ENCODE measurements at places on chromosomes 1 and 21.

DNA sequence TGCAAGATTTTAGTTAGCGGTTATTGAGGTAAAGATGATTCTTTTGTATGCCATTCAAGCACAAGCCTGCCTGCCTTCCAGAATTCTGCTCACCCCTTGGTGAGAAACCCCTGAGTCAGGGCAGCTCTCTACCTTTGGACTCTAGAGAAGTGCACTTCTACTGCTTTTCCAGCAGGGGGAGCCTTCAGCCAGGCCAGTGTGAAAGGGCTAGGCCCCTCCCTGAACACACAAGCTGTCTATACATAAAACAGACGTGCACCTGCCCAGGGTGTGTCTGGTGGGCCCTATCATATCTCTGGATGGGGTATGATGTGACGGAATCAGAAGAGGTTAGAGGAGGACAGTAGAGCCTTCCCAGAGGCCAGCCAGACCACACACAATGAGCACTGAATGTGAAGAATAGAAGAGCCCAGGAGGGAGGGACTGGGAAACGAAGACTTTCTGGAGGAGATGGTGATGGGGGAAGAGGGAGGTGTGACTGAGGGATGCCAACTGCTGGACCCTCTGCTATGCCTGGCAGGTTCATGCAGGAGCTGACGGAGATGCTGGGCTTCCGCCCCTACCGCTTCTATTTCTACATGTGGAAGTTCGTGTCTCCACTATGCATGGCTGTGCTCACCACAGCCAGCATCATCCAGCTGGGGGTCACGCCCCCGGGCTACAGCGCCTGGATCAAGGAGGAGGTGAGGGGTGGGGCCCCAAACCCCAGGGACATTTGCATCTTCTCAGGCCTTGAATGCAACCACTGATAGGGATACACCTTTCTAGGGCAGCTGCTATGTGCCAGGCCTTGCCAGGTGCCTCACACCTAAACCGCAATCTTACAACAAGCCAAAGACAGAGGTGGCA, 13.0 kb upstream of the KCNC4 start:
- peak; percentile 41 for DNase-seq

GRCh38 chr1:28646040-28646439, 2.4 kb upstream of the RNU11 start:
- no peak for DNase-seq

- DNase-seq, result no peak
Measured at GRCh38 chr1:19337289-19337688, 25.2 kb downstream of the SLC66A1 start.

- DNase-seq, result no peak
Measured at GRCh38 chr1:92352856-92353255, 54.0 kb downstream of the RPAP2 start.

- DNase-seq, result no peak
Measured at GRCh38 chr1:201230676-201231075, 40.1 kb downstream of the IGFN1 start.

- DNase-seq, result no peak
Measured at GRCh38 chr1:75937034-75937433, 4.8 kb upstream of the ASB17 start.

- no peak for DNase-seq
Measured at GRCh38 chr1:67723620-67724019, 38.6 kb downstream of the GADD45A start.

DNA sequence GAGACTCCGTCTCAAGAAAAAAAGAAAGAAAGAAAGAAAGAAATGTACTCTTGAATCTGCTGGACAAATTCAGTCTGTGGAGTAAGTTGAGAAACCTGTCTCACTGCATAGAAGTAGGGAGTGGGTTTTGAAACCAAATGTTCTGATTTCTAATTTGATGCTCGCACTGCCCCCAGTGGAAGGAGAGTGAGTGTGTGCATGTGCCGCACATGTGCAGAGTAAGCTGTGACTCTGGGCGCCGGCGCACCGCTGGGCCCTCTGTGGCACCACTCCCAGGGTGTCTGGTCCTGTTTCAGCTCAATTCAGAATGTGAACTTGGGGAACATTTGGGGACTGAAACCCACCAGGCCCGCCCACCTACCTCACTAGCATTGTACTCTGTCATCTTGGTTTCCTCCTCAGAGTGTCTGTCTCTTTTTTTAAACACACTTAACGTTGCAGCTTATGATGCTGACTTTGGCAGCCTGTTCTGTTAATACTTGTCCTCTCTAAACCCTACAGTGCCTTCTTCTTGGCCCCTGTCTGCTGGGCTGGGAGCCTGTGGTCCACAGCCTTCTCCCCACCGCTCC, 104.6 kb downstream of the CACNA1E start:
- no peak for DNase-seq

- DNase-seq, result no peak
Measured at GRCh38 chr1:158285756-158286241, 3.9 kb upstream of the CD1C start.

GRCh38 chr1:26786437-26787380, 1.0 kb upstream of the PIGV start:
- no peak for DNase-seq

- DNase-seq, result no peak
Measured at GRCh38 chr1:152021569-152021968, 15.2 kb downstream of the S100A11 start.

DNA sequence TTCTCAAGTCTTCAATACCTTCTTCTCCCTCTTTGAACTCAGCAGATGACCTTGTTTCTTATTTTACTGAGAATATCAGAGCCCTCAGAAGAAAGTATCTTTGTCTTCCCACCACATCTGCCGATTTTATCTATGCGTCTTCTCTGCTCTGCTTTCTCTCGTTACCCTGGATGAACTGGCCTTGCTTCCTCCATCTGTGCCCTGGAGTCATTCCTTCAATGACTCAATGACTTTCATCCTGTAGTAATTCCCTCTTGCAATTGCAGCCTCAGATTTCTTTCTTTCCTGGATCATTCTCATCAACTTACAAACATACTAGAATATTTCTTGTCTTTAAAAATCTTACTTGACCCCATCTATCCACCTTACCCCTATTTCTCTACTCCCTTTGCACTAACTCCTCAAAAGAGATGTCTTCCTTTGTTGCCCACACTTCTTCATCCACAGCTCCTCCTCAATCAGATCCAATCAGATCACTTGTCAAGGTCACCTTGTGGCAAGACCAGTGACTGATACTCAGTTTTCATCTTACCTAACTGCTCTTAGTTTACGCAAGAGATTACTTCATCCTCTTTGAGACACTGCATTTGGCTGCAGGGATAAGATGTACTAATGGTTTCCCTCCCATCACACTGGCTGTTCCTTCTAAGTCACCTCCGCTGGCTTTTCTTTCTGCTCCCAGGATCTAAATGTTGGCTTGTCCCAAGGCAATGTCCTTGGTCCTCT, 8.2 kb upstream of the TGFBR3 start:
- DNase-seq, result no peak

GRCh38 chr1:17539118-17539476, 401 bp upstream of the ARHGEF10L start:
- no peak for DNase-seq

GRCh38 chr1:212975111-212975918, 25.0 kb downstream of the VASH2 start:
- DNase-seq, result no peak

DNA sequence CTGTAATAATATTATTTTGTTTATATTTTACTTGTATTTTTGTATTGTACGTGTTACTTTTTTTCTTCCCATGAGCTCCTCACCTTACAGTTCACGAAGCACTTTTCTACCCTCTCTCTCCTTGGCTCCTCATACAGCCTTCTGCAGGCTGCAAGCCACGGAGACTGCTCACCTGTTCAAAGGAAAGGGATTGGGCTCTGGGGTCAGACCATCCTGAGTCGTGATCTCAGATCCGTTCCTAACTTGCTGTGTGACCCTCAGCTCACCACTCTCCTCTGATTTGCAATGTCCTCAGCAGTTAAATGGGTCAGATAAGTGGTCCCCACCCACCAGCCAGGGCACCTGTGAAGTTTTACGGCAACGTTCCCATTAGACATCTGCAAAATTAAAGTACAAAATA, 54.1 kb downstream of the VWA5B1 start:
- no peak for DNase-seq

DNA sequence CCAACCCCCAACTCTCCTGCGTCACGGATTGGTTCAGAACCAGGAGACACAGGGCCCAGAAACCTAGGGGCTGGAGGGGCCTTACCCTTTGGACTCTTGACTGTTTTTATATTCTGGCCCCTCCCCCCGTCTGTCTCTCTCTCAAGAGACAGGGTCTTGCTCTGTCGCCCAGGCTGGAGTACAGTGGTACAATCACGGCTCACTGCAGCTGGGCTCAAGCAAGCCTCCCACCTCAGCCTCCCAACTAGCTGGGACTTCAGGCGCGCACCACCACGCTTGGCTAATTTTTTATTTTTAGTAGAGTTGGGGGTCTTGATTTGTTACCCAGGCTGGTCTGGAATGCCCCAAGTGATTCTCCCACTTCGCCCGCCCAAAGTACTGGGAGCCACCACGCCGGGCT, 52.5 kb downstream of the PRKCZ start:
- DNase-seq, result no peak

GRCh38 chr1:231800108-231800507, 173.5 kb downstream of the DISC1 start:
- no peak for DNase-seq

DNA sequence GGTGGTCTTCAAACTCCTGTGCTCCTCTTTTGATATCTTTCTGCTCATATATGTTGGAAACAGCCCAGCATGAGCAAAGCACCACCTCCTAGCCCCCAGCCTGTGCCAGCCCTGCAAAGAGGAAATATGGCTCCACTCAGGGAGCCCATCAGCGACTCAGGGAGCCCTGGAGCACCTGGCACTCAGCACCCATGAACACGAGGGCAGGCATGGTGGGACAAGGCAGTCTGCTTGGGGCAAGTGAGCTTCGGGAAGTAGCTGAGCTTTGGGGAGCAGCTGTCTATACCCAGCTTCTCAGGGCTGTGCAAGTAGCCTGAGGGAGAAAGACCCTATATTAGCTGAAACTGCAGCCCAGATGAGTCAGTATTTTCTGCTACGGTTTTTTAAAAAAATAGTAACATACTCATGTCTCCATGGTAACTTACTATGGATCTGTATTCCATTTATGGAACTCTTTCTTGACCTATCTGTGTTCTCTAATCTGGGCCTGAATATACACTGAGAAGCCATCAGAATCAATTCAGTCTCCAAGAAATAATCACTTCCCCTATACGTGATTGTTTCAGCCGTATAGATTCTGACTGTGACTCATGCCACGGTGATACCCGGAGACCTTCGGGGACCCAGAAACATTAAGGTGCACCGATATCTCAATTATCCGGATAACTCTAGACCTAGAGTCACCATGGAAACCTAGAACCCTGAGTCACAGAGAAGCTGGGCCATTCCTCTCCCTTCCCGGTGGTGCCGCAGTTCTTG, 1.5 kb upstream of the ETS2 start:
- no peak for DNase-seq

DNA sequence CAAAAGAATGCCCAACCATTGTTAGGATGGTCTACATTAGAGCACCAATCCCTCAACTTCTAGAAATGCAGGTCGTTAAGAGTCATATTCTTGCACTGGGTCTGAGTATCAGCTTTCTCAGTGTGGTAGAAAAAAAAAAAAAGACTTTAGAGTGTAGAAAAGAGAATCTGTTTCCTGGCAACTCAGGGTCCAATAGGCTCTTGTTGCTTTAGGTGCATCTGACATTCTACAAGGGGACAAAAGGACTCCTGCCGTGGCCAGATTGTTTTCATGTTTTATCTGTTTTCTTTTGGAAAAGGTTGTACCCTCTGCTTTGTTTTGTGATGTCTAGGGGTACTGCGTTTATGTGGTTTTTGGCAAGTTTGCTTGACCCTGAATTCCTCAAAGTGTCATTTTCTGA, 105.4 kb upstream of the KCNK2 start:
- DNase-seq, result no peak

- no peak for DNase-seq
Measured at GRCh38 chr1:14969006-14969405, 184.5 kb upstream of the TMEM51 start.

DNA sequence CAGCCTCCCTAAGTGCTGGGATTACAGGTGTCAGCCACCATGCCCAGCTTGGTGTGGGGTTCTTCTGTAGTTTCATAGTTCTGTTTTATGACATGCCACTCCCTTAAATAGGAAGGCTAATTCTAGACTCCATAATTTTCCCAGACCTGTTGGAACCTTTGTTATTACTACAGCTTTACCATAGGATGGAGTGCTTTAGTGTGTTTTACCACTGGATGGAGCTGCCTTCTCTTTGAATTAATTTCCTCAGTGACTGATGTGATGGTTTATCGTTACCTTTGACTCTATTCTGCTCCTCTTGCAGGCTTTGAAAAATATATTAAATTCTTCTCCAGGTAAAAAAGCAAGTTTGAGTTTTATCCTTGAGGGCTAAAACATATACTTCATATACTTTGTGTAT, 84.6 kb upstream of the NEK7 start:
- no peak for DNase-seq

GRCh38 chr1:156559797-156560385, 12.5 kb downstream of the IQGAP3 start:
- DNase-seq, result no peak

DNA sequence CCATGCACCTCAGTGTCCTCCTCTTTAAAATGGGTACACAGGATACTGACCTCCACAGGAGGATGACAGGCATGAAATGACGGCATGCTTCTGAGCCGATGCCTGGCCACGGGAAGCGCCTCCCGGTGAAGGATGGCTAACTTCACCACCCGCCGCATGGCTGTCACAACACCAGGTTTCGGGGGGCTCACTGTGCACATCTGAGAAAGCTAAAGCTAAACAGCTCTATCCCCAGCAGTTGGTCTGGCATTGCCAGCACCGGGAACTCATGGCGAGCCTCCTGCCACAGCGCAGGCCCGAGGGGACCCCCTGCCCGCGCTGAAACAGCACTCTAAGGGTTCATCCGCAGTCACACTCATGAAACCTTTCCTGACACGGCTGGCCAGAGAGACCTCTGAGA, 16.0 kb downstream of the NPHP4 start:
- no peak for DNase-seq

GRCh38 chr1:149849111-149849946, 50.0 kb upstream of the BOLA1 start:
- no peak for DNase-seq

Data from stimulated activated CD8-positive, alpha-beta memory T cell treated with anti-CD3 and anti-CD28 coated beads, Interleukin-12 subunit alpha, Interleukin-12 subunit beta, amount 100 ng/mL, for 1 hour (primary cell).